ENCODE measurements at places on chromosomes 3 and 15.

DNA sequence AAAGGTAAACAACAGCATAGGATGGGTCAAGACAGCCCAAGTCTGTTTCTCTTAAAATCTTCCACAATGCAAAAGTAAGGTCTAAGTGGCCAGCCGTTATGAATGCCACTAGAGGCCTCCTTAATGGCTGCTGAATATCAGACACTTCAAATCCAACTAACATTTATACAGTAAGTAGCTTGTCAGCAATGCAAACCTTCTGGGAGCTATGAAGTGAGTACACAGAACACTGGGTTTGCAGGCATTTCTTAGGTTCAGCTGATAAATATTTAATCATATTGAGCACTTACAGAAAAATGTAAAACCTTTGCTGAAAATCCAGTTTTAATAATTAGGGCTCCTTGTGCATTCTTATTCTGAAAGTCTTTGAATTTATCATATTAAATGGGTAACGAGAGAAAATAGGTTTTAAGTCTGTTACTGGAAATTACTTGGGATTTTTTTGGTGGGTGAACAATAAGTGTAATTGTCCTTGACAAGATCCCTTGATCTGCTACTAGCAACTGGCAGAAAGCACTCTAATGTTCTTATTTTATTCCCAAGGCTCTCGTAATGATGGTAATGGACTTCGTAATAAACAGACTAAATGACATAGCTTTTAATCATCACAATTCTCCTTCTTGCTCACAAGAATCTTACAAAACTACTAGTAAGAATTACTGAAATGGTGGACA lies 141.7 kb upstream of the GPR149 start:
- no peak for DNase-seq

- no peak for DNase-seq
Measured at GRCh38 chr3:96022676-96023075, 791.7 kb upstream of the EPHA6 start.

DNA sequence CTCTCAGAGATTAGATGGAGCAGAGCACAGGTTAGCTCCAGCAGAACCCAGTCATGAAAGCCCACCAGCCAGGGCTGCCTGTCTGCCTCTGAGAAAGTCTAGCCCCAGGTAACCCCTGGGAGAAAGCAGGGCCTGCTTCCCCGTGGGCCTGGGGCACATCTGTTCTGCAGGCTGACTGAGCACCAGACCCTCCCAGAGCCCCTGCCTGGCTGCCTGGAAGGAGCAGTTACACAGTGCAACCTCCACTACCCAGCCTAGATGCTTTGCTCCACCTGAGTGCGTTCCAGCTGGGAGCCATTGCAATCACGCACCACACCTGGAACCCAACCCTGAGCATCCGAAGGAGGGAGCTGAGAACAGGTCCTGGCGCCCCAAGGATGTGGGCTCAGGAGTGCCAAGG lies 24.7 kb upstream of the OR5K4 start:
- DNase-seq = no peak

DNA sequence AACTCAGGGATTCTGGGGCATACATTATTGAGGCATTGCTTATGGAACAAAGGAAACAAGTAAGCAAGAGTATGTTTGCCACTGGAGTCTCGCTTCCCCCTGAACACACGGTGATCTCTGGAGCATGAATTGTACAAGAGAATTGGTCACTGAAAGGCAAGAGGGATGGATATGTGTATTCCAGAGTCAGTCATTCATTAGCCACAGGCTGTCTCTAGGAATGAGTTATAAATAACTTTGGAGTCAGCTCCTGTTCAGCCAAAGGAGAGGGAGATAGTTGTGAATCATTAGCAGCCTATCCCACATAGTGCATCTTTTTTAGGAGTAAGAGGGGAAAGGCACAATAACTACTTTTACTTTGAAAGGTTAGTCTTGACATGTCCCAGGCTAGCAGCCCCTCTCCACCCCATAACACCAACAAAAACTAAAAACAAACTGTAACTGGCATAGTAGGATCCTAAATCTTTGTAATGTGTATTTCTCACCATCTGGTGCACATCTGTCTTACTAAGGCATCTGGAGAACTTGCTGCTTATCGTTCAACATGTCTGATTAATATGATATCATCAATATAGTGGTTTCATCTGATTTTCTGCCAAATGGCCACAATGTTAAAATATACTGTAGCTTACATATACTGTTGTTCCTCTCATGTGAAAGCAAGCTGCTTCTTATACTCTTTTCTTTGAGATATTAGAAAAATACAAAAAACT lies 462.2 kb downstream of the GRM7 start:
- no peak for DNase-seq

DNA sequence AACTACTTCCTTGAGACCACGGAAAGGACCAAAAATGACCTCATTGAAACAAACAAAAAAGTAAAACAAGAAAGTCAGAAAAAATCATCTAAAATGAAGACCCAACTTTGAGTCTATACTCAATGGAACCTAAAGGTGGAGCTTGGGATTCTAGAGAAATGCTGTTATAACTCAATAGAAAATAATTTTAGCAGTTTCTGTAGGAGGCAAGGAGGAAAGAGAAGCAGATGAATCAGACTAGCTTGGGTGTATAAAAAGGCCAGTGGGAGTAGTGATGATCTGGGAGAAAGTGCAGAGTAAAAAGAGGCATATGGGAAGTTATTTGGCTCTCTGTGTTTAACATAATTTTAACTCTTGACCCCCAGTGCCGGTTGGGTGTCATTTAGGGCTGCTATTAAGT lies 94.4 kb downstream of the TMCO5A start:
- DNase-seq = no peak

GRCh38 chr3:112734736-112735350 lies 93.9 kb upstream of the CCDC80 start:
- DNase-seq = peak; percentile 18
